ENCODE measurements at places on chromosomes 3 and 15. TPM values are rescaled to one million over a fixed set of nuclear protein-coding genes. Genes with fewer than 3 reads are reported as not detected.

PLS1 gene
- total RNA-seq: 15.8 TPM

BOC gene
- 35.2 TPM for total RNA-seq

TRPM1 gene
- total RNA-seq: not detected

SLCO3A1 gene
- 4.8 TPM for total RNA-seq

LMAN1L gene
- not detected for total RNA-seq

MYO9A gene
- 19.6 TPM for total RNA-seq

KCNMB3 gene
- total RNA-seq: 4.4 TPM

CHRNA7 gene
- total RNA-seq: 14.0 TPM

ETV5 gene
- total RNA-seq: 16.3 TPM

EHD4 gene
- total RNA-seq: 6.9 TPM

NXPE3 gene
- 9.6 TPM for total RNA-seq

AGBL1 gene
- total RNA-seq: 6.2 TPM

CLDN18 gene
- total RNA-seq: not detected

EPHB3 gene
- 2.3 TPM for total RNA-seq

PTH1R gene
- total RNA-seq: not detected

SERINC4 gene
- total RNA-seq: not detected

DUOXA2 gene
- not detected for total RNA-seq

DNA sequence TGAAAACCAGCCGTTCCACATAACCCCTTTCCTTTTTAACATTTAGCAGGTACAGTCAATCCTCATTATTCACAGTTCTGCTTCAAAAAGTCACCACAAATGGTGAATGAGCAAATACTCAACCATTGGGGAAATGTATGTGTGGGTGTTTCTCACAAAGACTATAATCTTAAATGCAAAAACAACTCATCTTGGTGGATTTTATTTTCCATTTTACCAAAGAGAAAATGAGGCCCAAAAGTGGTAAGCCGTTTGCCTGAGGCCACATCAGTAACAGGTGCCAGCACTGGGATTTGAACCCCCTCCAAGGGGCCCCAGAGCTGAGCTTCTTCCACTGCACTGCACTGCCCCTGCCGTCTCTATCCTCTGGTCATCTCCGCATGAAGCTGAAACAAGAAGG, 208.8 kb downstream of the OSBPL10 start:
- no peak for DNase-seq

DNA sequence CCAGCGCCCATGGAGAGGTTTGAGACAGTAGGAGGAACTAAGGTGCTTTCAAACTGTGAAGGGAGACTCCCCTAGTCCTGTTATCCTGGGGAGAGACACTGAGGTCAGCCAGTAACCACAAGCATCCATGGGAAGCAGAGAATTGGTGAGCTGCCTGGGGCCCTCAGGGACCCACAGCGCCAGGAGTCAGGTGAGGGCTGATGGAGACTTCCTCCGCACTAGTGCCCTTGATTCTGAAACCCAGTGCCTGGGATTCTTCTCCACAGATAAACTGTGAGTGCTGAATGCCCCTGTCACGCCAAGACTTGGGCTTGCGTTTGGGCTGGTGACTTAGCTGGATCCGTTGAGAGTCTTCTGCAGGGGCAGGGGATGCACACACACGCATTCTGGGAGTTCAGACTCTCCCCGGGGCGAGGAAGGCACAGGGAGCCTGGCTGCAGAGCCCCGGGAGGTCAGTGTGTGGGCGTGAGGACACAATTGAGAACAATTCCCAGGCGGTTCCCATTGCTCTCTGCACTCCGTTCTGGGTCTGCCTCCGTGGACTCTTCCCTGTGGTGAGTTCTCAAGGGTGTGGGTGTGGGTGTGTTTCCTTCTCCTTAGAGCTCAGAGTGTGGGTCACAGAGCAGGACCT, 37.9 kb upstream of the SLCO2A1 start:
- DNase-seq: no peak

DNA sequence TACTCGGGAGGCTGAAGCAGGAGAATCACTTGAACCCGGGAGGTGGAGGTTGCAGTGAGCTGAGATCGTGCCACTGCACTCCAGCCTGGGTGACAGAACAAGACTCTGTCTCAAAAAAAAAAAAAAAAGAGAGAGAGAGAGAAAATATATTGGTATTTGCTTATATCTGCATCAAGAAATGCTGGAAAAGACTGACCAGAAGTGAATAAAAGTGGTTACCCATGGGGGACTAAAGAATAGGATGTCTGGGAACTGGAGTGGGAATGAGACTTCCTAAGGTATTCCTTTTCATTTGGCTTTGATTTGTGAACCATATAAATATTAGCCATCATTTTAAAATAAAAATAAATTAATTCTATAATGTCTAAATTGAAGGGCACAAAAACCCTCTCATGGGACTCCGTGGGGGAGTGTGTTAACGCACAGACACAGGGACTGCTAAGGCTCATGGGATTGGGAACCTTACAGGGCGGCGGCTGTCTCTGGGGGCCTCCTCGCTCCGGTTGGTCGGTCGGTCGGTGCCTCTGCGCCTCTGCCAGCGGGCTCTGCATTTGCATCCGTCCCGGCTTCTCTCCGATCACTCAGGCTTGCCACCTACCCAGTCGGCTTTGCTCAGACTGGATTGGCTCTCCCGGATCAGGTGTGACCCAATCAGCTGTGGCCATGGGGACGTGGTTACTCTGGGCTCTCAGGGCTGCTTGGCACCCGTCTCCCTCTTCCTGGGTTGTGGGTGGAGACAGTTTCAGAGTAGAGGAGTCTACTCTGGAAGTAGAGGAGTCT, 12.7 kb upstream of the TSPAN3 start:
- DNase-seq: peak; percentile 84

- no peak for DNase-seq
Measured at GRCh38 chr15:70505936-70506912, 257.1 kb downstream of the UACA start.

DNA sequence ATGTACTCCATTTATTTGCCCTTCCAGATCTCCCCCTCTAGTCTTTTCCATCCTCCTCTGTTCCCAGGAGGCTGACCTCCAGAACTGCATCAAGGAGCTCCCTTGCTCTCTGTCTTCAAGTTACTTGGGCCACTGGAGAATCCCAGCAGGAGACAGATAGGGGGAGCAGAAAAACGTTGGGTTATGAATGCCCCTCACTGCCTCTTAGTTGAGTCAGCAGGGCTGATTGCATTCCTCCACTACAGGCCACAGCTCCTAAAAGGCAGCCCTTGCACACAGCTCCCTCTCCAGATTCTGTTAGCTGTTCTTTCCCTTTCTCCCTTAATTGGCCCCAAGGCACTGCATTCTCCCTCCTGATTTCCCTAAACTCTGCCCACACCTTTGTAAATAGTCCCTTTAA, 12.4 kb upstream of the CEP152 start:
- DNase-seq: peak; percentile 56

DNA sequence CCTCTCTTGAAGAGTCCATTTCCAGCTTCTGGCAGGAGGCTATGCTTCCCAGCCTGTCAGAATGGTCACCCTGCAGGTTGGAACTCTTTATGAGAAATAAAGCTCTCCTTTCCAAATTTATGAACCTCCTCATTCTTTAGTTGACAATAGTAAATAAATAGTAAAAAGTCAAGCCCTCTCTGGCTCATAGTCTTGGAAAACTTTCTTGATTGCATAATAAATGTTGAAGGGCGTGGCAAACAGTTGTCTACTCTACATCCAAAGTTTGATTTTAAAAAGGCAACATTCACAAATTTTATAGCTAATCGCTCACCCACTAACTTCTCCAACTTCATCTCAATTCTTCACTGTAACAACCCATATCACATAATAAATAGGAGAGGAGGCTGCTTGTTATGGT, 58.8 kb downstream of the MCF2L2 start:
- no peak for DNase-seq

- DNase-seq: no peak
Measured at GRCh38 chr3:12780751-12781150, 15.7 kb upstream of the CAND2 start.

DNA sequence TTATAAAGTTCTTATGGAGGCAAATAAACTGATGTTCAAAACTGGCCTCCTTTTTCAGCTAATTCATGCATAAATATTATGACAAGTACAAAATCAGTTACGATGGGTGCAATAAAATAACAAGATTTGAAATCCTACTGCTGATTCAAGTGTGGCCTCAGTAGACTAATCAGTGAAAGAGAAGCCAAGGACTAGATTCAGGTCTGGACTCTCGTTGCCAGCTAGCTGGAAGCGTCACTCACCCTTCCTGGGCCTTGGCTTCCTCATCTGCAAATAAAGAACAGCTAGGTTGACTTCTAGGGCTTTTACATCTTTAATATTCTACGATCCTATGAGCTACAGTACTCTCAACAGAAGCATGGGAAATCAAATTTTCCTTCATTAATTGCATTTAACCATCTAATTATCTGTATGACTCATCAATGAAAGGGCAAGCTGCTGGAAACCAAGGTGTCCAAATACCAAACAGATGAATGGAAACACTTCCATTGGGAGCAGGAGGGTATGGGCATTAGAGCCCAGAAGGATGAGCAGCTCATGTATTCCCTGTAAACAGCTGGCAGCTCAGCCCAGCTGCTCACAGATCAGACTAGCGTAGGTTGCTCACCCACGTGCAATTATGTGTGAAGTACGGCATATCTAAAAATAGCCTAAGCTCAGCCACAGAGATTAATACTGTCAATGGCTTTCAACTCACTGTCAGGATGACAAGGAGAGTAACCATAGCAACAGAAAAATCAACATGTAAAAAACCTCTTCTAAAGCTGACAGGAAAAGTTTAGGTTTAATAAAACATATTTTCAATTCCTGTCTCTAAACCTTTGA, 294.8 kb downstream of the PLCL2 start:
- no peak for DNase-seq

DNA sequence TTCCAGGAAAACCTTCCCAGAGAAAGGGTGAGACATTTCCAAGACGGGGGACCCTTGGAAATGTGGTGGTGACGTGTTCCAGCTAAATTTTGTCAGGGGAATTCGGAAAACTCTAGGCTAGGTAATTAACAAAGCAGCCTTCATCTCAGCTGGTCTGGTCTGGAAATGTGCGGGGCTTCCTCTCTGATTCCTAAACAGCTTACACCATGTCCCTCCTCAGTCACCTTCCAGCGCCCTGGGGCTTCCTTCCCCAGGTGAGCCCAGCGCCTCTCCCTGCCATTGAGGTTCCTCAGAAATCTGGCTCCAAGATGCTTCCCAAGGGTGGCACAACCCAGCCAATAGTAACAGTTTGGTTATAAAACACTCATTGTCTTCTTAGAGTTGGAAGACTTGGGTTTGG, 571 bp downstream of the ACAD9 start:
- no peak for DNase-seq

- no peak for DNase-seq
Measured at GRCh38 chr15:77070180-77070494, 772 bp downstream of the TSPAN3 start.

- DNase-seq: no peak
Measured at GRCh38 chr3:170044795-170045244, 7.0 kb downstream of the GPR160 start.

- no peak for DNase-seq
Measured at GRCh38 chr3:11230125-11230524, 42.1 kb upstream of the ATG7 start.

DNA sequence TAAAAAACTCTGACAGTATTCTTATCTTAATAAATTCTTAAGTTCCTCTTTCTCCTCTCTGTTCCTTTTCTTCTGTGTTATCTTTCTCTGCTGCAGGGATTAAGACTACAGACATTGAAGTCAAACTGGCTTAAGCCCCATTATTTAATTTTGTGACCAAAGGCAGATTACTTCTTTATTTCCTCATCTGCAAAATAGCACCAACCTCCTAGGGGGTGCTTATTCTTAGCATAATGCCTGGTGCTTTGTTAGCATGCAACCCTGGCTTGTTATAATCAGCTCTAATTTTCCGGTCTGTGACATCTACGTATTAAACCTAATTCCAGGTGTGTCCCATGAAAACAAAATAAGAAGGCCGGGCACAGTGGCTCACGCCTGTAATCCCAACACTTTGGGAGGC, 23.8 kb downstream of the SEMA6D start:
- no peak for DNase-seq

GRCh38 chr3:95994338-95994737, 820.1 kb upstream of the EPHA6 start:
- DNase-seq: no peak

DNA sequence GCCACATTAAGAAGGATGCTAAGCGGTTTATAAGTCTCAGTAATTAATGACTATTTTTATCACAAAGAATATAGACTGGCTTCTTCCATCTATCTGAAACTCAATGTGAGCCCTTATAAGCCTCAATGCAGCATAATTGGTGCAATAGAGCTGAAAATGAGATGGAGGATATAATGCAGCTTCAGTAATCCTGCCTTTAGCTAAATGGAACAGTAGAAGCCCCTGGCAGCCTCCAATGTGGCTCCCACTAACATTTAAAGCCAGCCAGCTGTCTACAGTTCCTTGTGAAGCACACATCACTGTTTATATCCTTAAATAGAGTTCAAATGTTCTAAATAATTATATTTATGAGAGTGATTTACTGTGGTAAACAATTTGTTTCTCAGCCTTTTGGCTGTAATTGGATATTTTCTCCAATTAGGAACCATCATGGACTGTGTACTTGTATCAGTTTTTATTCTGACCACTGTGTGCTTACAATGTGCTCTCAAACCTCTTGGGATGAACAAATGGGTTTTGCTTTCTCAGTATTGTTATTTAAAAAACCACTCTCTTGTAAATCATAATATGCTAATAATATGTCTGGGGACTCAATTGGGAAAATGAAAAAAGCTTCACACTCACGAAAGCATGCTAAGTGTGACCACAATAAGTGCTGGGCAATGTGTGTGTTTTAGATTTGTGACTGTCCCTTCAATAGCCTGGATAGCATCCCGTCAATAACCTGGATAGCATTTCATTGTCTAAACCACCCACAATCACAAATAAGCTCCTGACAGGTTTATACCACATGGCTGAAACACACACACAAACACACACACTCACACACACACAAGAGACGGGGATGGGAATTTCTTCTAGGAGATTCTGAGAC, 366.6 kb downstream of the GBE1 start:
- peak; percentile 16 for DNase-seq

DNA sequence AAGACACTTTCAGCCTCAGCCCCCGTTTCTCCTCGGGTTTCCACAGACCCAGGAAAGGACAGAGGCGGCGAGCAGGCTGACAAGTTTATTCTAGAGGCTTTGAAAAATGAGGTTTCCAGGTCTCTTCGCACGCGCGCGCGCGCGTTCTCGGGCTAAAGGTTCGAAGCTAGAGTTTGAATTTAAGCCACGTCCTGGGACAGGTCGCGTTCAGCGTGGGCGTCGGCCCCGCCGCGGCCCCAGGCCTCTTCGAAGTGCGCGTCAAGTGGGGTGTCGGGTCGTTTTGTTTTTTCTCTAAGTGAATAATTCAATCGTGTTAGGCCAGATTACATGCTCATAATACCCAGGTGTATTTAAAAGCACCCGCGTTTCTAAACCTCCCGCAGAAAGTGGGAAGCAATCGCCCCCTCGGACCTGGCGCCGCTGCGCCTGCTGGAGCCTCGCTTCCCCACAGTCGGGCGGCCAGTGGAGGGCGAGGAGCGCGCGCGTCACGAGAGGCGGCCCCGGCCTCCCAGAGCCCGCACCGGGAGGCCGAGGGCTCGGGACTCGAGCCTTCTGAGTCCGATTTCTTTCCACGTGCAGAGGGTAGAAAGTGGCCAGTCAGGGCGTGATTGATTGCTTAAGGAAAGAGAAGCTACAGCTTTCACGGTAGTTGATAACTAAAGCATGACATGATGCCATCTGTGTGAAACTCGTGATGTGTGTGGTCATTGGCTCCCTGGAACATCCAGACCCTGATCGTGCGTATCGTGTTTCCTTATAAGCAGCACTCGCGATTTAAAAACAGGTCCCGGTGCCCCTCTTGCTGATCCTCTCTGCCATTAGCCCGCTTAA, 15.8 kb upstream of the SOX2 start:
- DNase-seq: peak; percentile 63

- DNase-seq: no peak
Measured at GRCh38 chr3:120435621-120436020, 15.2 kb downstream of the FSTL1 start.

GRCh38 chr15:90531147-90531546, 1.4 kb downstream of the CRTC3 start:
- peak; percentile 21 for DNase-seq
